ENCODE measurements at places on chromosomes 12 and 14.

DNA sequence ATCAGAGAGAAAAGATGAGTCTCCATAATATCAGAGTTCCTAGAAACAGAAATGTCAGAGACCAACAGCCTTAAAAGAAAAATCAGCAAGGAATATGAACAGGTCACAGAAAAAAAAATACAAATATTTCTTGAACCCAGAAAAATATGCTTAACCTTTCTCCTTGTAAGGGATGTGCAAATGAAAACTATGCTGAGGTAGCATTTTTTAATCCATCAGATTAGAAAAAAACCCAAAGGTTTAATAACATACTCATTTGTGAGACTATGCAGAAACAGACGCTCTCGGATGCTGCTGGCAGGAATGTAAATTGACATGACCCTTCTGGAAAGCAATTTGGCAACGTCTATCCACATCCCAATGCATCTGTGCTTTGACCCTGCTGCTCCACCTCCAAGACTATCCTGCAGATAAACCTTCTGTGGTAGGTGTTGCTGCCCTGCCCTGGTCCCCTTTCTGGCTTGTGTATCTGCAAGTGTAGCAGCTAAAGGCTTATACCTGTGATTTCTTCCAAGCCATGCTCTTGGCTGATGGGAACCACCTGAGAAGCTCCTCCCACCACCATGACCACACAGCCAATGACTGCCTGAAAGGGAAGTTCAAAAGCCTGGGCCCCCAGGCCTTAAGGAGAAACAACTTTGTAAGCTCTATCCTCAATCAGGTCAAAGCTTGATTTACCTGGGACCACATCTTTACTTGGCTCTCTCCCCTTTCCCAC lies 49.4 kb downstream of the LTBP2 start:
- DNase-seq = no peak

GRCh38 chr14:39320318-39320717 lies 86.6 kb downstream of the MIA2 start:
- no peak for DNase-seq

DNA sequence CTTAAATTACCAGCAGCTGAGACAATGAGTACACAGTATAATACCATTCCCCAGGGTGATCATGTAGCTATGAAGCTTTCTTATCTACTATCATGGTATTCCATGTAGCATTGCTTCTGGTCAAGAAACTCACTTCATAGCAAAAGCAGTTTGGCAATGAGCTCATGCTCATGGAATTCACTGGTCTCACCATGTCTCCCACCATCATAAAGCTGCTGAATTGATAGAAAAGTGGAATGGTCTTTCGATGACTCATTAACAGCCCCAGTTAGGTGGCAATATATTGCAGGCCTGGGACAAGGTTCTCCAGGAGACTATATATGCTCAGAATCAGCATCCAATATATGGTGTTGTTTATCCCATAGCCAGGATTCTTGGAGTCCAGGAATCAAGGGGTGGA lies 553.7 kb downstream of the FOXG1 start:
- no peak for DNase-seq

DNA sequence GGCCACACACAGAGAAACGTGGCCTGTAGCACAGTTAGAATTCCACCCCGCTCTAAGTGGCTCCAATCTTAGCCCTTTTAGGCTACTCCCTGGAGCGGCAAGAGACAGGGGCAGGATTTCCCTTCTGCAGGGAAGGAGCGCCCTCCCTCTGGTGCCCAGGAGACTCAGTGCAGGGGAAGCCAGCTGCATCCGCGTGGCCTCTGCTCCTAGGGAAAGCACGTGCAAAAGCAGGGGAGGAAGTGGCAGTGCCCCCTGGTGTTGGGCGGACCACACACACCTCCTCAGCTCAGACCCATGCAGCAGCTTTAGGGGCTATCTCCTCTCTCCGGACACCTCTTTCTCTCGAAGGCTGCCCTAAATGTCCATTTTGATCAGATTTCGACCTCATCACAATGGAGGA lies 50.0 kb downstream of the SPRING1 start:
- no peak for DNase-seq

DNA sequence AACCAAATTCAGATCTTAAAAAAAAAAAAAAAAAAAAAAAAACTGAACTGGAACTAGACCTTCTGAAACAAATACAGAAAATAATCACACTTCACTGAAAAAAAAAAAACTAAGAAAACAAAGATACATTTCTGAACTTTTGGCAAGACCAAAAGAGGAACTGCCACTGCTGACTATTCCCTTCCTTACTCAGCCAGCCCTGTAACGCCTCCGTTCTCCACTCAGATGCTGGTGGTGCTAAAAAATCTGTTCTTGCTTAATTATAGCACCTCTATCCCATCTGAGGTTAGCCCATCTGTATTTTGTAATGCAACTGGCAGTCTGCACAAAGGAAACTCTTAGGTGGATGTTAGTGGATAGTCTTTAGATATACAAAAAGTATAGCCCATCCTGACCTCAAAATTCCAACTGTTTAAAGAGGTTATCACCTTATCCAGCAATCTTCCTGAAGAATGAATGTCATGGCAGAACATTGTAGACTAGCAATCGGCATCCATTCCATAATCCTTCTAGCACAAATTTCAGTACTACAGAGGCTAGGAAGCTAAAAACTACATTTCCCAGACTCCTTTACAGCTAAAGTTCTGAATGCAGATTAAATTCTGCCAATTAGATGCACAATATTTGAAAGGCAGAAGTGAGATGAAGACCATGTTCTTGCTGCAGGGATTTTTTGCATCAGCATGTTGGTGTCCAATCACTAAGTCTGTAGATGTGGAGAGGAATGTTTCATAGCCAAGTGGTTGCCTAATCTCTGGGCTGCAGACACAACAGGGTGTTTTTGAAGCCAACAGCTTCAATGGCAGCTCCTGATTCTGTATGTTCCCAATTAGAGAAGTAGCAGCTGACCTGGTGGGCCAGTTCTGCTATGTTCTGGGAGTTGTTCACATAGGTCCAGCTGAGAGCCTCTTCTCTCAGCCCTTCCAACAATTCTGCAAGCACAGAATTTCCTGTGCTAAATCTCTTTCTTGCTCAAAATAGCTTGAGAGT lies 5.7 kb downstream of the MAP3K9 start:
- no peak for DNase-seq

DNA sequence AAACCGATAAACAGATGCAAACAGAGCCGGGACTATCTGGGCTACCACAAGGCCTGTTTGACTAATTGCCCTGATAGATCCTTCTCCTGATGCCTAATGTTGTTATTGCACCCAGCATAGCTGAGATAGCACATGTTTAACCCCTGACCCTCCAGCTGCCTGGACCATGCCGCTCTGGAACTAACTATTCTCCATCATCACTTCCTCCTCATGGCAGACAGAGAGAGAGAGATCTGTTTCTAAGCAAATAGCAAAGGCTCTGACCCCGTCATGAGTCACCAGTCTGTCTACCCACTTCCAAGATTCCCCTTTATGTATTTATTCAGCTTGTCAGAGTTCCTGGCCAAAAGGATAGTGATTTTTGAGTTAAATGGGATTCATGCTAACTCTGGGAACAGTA lies 58.2 kb upstream of the FLRT2 start:
- no peak for DNase-seq

DNA sequence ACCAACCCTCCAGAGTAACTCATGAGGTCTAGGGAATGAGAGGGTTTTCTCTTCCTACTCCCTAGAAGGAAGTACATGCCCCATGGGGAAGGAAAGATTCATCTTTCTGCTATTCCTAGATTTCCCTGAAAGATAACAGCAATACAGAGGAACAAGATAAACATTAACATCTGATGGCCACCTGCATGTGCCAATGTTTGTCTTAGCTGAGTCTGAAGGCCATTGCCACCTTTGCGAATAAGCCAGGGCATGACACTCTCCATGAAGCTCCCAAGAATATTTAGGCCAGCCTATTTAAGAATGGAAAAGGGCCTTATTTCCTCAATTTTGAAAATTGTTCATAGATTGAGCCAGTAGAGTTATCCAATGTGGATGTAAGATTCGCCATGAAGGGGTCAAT lies 26.0 kb downstream of the IGF1 start:
- DNase-seq = no peak

DNA sequence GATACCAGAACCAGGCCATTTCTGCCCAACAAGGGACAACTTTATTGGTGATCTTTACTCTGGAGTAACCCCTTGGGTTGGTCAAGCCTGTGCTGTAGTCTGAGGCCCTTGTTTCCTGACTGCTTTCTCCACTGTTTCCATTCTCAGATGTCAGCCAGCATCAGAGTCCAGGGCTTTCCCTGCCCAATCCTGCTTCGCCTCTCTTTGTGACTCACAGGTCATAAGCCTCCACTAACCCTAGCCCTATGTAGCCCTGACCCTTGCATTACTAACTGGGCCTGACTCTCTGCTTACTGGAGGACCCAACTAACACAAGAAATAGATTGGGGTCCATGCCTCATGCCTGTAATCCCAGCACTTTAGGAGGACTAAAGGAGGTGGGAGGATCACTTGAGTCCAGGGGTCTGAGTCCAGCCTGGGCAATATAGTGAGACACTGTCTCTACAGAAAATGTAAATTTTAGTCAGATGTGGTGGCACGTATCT lies 8.6 kb upstream of the SNRNP35 start:
- no peak for DNase-seq

GRCh38 chr12:25124493-25124892 lies 70.5 kb downstream of the DNAI7 start:
- no peak for DNase-seq

All from amygdala (tissue), 56 donors.